Activated T-cell treated with anti-CD3 and anti-CD28 coated beads for 4 hours (primary cell): ENCODE measurements at places on chromosomes 6 and 20.

DNA sequence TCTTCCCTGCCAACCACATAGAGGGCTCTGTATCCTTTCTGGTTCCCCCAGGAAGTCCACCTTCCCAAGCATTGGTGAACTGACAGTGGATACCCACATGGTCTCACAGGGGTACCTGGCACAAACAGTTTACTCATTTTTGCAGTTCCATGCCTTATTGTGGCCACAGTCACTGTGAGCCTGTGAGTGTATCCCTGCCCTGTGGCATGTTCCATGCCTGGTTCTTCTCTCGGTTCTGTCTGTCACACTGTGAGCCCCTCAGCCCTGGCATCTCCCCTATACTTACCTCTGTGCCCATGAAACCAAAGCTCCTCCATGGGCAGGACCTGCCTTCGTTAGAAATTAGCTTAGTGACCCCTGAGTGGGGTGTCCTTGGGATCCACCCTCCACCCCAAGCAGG is 107.8 kb downstream of the TOX2 start:
- no peak for DNase-seq

DNA sequence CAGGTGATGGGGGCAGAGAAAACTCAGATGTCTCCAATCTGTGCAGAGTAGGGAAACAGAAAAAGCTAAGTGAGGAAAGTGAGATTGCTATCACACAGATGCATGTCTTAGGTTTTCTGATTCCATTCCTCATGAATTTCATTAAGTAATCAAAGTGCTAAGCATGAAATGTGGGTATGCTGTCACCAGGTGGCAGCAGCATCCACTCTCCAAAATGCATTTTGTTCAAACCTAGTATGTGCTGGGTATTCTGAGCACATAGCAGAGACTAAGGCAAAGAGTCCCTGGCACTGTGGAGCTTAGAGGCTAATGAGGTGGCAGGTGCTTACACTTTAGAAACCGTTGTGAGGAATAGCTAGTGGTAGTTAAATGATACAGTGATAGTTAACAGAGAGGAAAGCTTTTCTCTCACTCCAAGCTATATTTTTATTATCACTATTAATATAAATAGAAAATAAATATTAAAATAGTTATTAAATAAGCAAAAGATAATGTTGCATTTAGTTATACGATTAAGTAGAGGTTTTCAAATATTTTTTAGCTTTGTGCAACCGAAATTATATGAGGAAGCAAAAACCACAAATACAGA is 179.5 kb downstream of the CDH26 start:
- DNase-seq = peak; percentile 21

- DNase-seq = no peak
These were observed 30.4 kb downstream of the IGF2R start for GRCh38 chr6:159999240-159999671.

DNA sequence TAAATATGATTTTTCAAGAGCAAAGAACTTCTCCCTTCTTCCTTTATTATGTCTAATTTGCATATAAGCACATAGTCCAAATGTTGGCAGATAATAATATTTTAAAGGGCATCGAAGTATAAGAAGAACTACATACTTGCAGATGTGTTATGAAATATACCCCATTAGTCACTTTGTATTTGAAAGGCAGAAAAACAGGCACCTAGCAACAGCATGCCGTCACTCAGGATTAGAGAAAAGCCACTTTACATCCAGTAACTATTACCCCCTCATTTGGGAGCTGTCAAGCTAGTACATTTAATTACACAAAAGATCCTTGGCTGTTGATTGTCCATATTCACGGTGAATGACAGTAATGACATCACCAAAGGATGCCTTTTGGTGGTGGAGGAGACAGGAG is 99.3 kb upstream of the ARMC2 start:
- DNase-seq = no peak

DNA sequence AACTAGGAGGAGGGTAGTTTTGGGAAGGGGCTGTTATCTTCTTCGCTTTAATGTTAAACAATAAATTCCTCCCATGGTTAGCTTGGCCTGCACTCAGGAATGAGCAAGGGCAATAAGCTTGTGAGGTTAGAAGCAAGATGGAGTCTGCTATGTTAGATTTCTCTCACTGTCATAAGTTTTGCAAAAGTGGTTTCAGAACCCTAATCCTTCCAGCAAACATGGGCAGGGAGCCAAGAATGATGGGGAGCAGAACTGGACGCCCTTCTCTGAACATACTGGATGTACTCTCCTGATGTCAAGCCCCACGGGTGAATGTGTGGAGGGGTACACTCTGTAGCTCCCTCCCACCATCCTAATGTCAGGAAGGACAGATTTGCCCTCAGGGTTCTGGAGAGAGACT is 22.3 kb downstream of the C6orf163 start:
- no peak for DNase-seq

DNA sequence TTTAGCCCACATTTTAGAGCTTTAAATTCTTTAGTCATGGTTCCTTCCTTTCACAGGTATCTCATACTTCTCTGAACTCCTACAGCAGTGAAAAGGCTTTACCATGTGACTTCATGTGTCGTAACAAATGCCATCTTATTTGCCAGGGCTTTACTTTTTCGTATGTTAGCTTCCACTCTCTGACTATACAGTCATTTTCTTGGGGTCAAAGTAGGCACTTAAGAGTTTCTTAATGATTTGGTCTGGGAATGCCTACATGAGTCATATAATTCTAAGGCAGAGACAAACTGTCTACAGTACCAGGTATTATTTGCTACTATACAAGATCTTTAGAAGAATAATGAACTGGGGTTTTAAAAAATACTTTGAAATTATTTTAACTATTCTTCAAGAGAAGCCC is 15.0 kb downstream of the RAB23 start:
- no peak for DNase-seq

- DNase-seq = no peak
These were observed 2.7 kb downstream of the SLC35B3 start for GRCh38 chr6:8432614-8433013.

DNA sequence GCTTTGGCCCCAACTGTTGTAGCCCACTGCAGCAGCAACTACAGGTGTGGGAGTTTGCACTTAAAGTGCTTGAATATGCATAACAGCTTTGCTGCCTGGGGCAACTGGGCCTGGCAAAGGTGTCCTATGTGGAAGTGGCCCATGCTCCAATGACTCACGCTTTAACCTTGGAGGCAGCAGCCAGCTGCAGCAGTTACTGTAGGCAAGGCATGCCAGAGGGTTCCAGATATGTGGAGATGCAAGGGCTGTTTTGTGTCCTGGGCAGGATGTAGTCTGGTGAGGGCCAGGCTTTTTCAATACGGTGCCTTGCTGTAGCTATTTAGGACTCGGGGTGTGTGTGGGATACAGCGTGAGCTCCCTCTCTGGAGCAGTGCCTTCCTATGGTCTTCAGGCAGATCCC is 150.3 kb downstream of the NKAIN2 start:
- no peak for DNase-seq

- no peak for DNase-seq
These were observed 198.8 kb upstream of the PREP start for GRCh38 chr6:105601541-105602236.

GRCh38 chr6:127343809-127344659 is 625 bp upstream of the ECHDC1 start:
- no peak for DNase-seq

DNA sequence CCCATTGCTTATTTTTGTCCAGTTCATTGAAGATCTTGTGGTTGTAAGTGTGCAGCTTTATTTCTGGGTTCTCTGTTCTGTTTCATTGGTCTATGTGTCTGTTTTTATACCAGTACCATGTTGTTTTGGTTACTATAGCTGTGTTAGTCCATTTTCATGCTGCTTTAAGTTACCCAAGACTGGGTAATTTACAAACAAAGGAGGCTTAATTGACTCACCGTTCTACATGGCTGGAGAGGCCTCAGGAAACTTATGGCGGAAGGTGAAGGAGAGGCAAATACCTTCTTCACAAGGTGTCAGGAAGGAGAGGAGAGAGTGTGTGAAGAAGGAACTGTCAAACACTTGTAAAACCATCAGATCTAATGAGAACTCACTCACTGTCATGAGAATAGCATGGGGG is 29.9 kb upstream of the FERMT1 start:
- DNase-seq = no peak
